Esophagus squamous epithelium (tissue), 5 donors: ENCODE measurements at places on chromosomes 3 and 15. TPM values are rescaled to one million over a fixed set of nuclear protein-coding genes. Genes with fewer than 3 reads are reported as not detected.

Gene CILP
- 78.0 TPM for total RNA-seq

DNA sequence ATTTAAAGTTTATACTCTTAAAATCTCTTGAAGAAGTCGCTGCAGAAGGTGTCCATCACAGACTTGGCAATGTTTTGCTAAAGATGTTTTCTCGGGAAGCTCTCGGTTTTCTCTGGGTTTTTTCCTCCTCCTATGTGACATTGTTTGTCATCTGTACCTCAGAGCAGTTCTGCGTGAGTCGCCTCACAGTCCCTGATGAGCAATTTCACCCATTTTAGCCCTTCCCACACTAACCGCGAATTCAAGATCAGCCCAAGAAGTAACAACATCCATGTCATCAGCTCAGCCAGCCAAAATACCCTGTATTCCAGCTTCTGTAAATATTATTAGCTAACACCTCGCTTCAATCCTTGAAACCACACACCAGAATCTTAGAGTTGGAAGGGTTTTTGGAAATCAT is 224.3 kb upstream of the SETMAR start:
- H3K27me3 ChIP-seq: no peaks in the 10 kb centered on the region
- DNase-seq: no peak
- no peaks in the 10 kb centered on the region for H3K36me3 ChIP-seq

- H3K36me3 ChIP-seq: no peaks in the 10 kb centered on the region
- no peak for DNase-seq
- H3K4me3 ChIP-seq: no peak overlapping the region
- H3K4me1 ChIP-seq: no peaks in the 10 kb centered on the region
- no peaks in the 10 kb centered on the region for H3K27me3 ChIP-seq
Measured at GRCh38 chr15:88686166-88686565, 47.4 kb downstream of the ISG20 start.

DNA sequence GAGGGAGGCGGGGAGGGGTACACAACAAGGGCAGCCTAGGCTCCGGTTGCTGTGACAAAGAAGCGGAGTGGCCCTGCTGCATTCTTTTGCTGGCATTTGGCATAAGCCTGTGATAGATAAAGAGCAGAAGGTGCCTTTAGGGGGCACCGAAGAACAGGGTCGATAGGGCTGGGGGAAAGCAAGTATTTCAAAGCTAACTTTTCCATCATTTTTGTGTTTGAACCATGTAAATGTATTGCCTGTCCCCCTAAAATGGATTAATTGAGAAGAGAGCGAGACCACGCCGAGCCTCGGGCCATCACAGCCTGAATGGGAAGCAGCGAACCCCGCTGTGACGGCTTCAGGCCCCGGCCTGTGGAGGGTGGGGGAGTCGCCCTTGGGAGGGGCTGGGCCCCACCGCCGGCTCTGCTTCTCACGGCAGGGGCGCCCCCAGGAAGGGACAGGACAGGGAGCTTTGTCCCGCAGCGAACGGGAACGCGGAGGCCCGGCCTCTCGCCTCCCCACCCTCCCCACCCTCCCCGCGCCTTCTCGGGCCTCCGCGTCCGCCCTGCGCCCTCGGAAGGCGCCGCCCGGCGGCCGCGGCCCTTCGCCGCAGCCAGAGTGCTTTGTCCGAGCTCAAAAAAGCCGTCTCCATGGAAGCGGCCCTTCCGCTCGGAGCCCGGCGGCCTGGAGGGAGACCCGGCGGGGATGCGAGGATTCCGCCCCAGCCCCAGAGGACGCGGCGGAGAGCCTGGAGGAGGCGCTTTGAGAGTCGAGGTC is 32.4 kb upstream of the ALDH1L1 start:
- no peak for DNase-seq
- no peaks in the 10 kb centered on the region for H3K36me3 ChIP-seq
- peak overlapping the region; percentile 51 for H3K27ac ChIP-seq
- no peaks in the 10 kb centered on the region for H3K27me3 ChIP-seq
- H3K4me3 ChIP-seq: peak overlapping the region; percentile 44
- peaks cover 12% of the 10 kb centered on the region for H3K4me1 ChIP-seq

DNA sequence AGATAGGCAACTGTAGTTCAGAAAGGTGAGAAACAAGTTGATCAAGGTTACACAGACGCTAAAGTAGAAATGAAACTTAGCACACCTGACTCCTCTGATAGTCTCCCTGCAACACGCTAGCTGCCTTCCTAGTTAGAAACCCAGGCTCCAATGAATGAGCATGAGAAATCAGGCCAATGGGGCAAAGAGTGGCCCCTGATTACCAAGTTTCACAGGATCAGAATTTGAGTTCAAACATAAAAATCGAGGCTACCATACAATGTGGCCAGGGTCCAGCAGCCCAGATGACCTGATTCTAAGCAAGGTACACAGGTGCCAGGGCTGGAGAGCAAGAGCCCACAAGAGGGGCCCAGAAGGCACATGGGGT is 7.7 kb downstream of the PLD1 start:
- no peak for DNase-seq
- H3K4me3 ChIP-seq: no peak overlapping the region
- peaks cover 14% of the 10 kb centered on the region for H3K4me1 ChIP-seq
- no peaks in the 10 kb centered on the region for H3K36me3 ChIP-seq
- no peaks in the 10 kb centered on the region for H3K27me3 ChIP-seq

DNA sequence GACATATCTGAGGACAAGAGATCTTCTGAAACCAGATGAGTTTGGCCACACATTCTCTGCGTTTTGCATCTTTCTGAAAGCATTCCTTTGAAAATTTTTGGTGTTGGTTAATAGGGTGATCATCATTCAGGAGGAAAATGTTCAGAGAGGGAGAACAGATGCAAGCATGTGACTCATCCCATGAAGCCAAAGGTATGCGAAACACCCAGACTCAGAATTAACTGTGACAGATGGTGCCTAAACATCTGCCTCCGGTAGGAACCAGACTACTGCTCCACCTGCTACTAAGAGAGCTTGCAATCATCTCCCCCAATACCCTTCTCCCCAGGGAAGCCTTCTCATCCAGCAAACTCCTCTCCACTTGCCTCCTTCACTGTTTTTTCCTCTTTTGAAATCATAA is 46.2 kb downstream of the TRIM69 start:
- no peak for DNase-seq
- no peak overlapping the region for H3K4me3 ChIP-seq
- peaks cover 4% of the 10 kb centered on the region for H3K27me3 ChIP-seq
- no peaks in the 10 kb centered on the region for H3K4me1 ChIP-seq

DNA sequence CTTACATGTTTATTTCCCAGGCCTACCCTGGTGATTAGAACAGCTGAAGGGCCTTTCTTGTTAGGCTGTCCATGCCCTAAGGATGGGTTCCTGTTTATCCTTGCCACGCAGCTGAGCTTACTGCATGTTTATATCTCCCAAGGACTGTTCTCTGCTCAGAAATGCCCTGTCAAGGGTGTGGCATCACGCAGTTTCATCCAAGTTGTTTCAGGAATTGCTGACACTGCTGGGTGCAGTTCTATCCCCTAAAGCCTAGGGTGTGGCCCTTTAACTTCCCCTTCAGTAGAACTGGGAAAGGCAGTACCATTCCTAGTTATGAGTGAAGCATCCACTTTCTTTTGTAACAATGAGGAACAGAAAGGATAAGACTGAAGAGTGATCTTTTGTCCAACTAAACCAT is 5.0 kb downstream of the ELL3 start:
- H3K27ac ChIP-seq: peak overlapping the region; percentile 42
- H3K4me1 ChIP-seq: peaks cover 20% of the 10 kb centered on the region
- H3K36me3 ChIP-seq: peaks cover 22% of the 10 kb centered on the region
- no peak for DNase-seq
